ENCODE measurements at places on chromosomes 5 and 9.

- no peak for DNase-seq
Observed at GRCh38 chr5:31845361-31845760, 206.4 kb downstream of the PDZD2 start.

- no peak for DNase-seq
Observed at GRCh38 chr9:124266139-124266825, 8.5 kb downstream of the NEK6 start.

DNA sequence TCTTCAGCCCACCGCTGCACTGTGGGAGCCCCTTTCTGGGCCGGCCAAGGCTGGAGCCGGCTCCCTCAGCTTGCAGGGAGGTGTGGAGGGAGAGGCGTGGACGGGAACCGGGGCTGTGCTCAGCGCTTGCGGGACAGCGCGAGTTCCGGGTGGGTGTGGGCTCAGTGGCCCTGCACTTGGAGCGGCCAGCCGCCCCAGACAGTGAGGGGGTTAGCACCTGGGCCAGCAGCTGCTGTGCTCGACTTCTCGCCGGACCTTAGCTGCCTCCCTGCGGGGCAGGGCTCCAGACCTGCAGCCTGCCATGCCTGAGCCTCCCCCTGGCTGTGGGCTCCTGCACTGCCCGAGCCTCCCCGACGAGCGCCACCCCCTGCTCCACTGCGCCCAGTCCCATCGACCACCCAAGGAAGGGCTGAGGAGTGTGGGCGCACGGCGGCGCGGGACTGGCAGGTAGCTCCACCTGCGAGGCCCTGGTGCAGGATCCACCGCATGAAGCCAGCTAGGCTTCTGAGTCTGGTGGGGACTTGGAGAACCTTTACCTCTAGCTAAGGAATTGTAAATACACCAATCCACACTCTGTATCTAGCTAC lies 92.9 kb upstream of the MAST4 start:
- DNase-seq, result no peak

- DNase-seq, result no peak
Observed at GRCh38 chr5:82255844-82256243, 22.3 kb downstream of the RPS23 start.

DNA sequence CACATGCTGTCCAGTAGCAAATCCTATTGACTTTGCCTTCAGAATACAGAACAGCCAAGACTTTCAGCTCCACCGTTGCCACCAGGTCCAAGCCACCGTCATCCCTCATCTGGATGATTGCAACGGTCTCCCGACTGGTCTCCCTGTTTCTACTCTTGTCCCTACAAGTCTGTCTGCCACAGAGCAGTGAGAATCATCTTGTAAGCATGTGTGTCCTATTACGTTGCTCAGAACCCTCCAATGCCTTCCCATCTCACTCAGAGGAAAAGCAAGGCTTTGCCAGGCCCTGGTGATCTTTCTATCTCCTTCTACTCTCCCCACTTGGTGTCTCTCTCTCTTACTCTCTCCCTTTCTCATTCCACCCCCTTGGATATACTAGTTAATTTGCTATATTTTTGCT lies 76.7 kb upstream of the GDNF start:
- DNase-seq, result no peak

DNA sequence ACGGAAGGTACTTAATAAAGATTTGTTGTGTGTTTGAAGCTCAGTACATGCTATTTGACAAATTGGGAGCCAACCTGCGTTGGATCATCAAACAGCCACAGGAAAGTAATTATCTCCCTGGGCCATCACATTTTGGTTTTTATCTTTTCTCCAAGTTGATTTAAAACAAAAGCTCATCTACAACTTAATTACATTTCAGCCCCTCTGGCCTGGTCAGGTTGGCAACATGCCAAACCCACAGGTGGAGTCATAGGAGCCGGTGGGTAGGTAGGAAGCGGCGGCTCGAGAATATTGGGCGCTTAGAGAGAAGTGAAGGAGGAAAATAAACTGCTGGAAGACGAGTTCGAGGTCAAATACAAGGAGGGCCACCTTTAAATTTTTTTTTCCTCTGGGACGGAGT lies 64.9 kb upstream of the FANCC start:
- no peak for DNase-seq

GRCh38 chr9:89304834-89305188 lies 6.2 kb upstream of the CKS2 start:
- no peak for DNase-seq

DNA sequence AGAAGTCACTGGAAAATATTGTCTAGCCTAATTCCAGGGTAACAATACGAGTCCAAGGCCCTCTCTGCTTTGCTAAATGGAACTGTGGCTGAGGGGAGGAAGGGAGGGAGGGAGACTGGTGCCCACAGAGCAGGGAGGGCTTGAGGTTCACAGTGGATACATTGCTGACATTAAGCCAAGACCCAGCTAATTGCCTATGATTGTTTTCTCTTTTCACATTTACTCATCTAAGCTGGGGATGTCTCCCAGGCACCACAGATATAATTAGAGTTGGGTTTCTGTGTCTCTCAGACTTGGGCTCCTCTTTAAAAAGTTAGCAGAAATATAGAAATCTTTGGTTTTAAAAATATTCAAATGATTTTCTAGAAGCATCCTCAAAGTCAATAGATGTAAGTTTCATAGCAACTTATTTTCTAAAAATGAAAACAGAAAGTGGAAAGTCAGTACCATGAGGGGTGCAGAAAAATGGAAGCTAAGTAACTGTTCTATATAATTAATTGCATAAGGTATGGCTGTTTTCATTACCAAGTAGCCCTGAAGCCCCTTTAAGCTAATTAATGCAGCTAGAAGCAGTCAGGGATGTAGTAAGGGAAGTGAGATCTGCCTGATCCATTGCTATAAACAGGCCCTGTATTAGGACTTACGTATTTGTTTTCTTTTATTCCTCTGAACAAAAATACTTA lies 259.8 kb downstream of the NDUFS4 start:
- peak; percentile 57 for DNase-seq

GRCh38 chr5:107794741-107795140 lies 124.0 kb upstream of the EFNA5 start:
- peak; percentile 76 for DNase-seq

DNA sequence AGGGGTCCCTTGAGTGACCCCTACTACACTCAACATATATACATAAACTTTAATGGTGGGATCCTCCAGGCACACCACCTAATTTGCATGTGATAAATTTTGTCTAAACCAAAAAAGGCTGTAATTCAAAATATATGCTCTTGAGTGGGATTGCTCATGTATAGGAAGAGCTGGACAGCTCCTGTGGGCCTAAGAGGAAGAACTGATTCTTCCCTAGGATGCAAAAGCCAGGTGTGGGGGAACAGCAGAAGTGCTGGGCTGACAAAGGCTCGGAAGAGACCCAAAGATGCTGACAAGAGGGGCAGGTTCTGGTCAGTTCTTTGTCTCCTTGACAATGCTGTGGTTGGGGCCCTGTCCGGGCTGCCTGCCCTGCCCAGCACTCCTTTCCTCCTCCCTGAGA lies 43.9 kb downstream of the PCDH1 start:
- no peak for DNase-seq

DNA sequence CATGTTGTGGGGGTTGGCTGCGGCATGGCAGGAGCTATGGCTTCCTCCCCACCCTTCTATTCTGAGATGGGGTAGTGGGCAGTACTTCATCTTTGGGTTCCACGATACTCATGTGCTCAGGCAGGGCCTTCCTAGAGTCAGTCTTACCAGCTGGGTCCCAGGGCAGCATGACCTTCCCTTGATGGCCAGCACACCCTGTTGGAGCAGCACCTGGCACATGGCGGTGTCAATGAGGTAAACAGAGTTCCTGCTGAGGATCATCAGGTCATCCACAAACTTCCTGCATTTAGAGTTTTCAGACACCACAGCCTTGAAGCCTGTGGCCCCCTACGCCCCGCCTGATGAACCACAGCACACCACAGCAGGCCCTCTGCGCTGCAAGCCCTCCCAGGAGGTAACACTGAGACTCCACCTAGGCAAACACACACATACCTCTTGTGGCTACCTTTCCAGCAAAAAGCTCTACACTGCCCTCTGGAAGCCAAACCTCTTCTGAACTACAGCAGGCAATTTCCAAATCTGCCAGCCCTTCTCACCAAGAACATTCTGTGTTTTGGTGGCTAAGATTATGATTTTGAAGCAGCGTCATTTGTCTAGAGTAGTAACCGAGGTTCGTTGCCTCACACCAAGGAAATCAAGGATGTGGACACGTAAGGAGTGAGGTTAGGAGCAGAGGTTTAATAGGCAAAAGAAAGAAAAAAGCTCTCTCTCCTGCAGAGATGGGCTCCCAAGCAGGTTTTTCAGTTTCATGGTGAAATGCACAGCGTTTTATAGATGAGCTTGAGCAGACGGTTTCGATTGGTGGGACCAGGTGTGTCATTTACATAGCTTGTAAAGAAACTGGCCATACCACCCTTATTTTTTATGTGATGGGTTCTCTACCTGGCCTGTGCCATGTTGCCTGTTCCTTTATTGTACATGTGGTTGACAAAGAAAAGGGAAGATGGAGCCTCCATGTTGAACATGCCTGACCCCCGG lies 20.3 kb upstream of the TMEM174 start:
- no peak for DNase-seq

DNA sequence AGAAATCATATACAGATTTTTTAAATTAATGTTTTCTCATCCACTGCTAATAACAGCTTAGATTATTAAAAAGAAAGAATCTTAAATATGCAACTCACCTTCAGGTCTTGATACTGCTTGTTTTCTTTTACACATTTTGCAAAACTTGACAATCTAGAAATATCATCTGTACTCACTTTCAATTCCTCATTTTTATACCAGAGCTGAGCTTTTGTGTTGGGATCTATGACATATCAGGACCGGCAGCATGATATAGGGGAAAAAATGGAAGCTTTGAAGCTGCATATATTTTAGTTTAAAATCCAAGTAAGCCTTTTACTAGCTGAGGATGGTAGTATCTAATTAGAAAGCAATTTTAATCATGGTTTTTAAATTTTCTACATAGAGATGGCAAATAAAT lies 75.7 kb upstream of the SMARCA2 start:
- DNase-seq, result no peak

GRCh38 chr5:114700823-114701222 lies 339.0 kb downstream of the KCNN2 start:
- no peak for DNase-seq

DNA sequence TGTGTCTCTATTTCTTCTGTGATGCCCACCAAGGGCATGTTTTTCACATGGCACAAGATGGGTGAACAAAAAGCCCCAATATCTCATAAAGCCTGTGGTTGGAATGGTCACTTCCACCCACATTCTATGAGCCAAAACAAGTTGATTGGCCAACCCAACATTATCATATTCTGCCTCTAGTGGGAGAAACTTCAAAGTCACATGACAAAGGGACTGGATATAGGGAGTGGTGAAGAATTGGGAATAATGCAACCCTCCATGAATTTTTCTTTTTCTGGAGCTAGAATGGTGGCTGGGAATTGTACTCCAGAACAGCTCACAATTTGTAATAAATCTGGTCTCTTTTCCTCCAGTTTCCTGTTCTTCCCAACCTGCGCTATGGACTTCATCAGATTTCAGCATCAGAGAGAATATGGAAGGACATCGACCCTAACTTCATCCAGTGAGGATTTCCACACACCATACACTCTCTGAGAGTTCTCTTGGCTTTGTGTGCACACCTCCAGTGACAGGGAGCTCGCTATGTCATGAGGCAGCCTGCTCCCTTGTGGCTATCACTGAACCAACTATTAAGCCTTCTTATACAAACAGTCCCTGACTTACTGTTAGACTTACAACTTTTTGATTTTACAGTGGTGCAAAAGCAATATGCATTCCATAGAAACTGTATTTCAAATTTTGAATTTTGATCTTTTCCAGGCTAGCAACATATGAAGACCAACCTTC lies 12.0 kb upstream of the B4GALT1 start:
- DNase-seq, result no peak

GRCh38 chr9:2628919-2629318 lies 7.3 kb downstream of the VLDLR start:
- DNase-seq, result no peak

DNA sequence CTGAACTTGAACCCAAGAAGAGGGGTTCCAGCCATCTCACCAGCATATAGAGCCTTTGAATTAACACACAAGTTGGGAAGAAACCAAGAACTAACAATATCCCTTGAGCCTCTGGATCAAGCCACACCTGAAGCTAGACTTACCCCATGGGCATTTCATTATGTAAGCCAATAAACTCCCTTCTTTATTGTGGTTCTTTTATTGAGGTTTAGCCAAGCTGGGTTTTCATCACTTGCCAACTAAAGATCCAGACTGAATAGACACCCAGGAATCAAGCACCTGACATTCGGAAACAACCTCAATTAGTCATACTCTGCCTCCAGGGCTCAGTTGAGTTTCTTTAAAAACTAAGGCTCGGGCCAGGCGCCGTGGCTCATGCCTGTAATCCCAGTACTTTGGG lies 226.7 kb downstream of the AGTPBP1 start:
- no peak for DNase-seq

GRCh38 chr5:133687212-133688061 lies 75.1 kb upstream of the FSTL4 start:
- no peak for DNase-seq

- no peak for DNase-seq
Observed at GRCh38 chr9:77954013-77954665, 77.5 kb downstream of the GNAQ start.

DNA sequence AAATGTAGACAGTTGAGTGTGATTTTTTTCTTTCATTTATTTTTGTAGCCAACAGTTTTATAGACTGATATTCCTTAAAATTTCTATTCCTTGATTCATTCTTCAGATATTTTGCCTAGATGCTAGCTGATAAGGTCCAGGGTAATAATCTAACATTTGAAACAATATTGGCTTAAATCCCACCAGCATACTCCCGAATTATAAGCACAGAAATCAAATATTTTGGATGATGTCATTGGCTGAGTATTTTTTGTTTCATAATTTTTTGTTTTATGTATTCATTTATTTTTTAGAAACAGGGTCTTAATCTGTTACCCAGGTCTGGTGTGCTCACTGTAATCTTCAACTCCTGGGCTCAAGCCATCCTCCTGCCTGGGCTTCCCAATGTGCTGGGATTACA lies 88.4 kb downstream of the ISL1 start:
- no peak for DNase-seq

- no peak for DNase-seq
Observed at GRCh38 chr5:179227580-179228311, 117.5 kb downstream of the ADAMTS2 start.

DNA sequence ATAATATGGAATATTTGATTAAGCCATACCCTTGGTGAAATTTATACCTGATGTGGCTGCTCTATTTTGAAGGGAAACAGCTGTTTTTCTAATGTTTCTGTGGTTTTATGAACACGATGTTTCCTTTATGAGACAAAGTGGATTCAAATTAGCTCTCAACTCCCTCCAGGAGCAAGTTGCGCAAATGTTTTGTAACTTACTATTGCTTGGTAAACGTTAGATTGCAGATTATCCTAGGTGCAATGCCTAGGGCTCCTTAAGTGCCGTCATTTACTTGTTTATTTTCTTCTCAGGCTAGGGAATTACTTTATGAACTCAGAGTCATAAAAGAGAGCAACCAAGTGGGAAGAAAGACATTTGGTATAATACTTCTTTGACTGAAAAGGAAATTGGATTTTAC lies 763.1 kb downstream of the TAF11L14 start:
- DNase-seq, result no peak

GRCh38 chr9:127574072-127574993 lies 37.7 kb upstream of the STXBP1 start:
- peak; percentile 56 for DNase-seq

Measured in DMS 273 treated with DMSO at 0.1 percent for 48 hours (cell line).